CD4-positive, alpha-beta T cell treated with Interleukin-6 at 100 ng/mL for 8 hours (primary cell): ENCODE measurements at places on chromosomes 3 and 15.

- no peak for DNase-seq
Measured at GRCh38 chr3:190585805-190586630, 72.1 kb downstream of the IL1RAP start.

DNA sequence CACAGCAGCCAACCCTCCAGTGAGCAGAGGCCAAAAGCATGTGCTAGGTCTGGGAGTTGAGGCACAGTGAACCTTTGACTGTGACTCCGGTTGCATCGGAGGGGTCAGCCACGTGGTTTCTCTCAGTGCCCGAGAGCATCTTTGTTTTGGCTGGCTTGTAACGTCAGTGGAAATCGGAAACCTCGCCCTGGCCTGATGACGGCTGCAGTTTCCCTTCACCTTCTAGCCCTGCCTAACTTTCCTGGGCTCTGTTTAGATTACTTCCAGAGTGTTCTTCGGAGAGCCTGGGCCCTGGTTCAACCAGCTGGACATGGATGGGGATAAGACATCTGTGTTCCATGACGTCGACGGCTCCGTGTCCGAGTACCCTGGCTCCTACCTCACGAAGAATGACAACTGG lies 56.6 kb downstream of the MESD start:
- DNase-seq, result no peak

DNA sequence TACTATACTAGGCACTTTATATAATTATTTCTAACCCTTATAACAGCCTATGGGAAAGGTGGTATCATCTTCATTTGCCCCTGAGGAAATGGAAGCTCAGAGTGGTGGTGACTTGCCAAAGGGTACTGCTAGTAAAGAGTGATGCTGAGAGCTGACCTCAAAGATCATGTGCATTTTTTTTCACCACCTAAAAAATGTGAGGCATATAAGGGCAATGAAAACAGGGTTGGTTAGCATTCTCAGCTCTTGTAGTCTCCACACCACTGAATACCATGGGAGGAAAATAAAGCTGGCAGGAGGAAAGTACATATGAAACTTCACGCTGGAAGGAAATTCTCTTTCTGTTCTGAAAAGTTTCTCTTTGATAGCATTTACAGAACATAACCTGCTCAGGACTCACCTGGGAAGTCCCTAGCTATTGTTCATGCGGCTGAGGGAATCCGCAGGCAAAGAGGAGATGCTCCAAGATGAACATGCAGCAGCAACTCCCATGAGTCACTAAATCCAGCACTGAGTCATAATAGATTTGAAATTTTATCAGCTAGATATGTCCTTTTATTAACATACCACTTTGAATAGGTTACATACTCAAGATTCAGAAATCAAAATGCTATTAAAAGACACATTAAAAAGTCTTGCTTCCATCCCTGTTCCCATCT lies 17.3 kb downstream of the FAIM start:
- DNase-seq, result no peak

DNA sequence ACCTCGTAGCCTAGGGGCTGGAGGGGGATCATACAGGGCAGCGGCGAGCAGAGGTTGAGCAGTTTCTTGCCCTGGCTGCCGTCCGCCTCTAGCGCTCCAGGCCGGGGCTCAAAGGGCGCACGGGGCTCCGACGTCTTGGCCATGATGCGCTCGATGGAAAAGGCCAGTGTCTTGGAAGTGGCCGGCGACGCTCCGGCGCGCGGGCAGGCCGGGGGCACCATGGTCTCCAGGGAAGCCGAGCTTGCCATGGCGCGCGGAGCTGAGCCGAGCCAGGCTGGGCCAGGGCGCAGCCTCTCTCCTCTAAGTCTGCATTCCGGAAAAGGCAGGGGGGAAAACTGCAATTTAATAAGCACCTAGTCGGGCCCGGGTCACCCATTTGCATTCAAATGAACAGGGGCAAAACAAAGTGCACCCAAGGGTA lies 719 bp downstream of the FEZF2 start:
- no peak for DNase-seq

DNA sequence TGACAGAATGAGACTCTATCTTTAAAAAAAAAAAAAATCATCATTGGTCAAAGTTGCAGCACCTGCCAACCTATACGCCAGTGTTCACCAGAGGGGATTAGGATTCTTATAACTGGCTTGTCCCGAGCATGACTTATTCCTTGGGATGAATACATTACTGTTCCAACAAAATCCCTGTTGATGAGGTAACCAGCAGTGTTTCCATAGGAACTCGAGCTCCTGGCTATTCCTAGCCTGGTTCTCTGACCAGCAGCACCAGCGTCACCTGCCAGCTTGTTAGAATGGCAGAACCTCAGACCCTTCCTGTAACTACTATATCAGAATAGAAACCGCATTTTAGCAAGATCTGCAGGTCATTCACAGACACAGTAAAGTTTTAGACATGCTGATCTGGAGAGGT lies 364.4 kb downstream of the PTPRG start:
- no peak for DNase-seq

DNA sequence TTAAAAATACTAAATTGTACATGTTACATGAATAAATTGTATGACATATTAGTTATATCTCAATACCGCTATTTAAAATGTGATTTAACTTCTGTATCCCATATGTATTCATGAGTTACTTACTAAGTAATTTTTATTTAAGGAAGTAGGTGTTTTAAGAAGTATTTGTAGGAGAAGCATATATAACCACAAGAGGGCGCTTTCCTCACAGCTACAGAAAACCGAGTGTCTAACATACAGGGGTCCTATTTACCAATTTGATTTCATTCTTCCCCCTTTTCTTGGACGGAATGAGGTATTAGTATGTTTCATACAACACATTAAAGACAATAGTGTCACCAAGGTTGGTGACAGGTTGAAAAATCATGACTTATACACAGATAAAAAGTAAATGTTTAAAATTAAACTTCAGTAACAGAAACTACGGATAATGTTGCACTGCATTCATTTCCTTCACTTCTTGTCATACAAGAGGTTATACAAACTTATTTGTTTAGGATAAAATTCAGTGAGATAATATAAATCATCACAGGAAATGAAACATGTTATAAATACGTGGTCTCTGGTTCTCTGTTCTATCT lies 253.6 kb downstream of the MAGI1 start:
- DNase-seq, result no peak

DNA sequence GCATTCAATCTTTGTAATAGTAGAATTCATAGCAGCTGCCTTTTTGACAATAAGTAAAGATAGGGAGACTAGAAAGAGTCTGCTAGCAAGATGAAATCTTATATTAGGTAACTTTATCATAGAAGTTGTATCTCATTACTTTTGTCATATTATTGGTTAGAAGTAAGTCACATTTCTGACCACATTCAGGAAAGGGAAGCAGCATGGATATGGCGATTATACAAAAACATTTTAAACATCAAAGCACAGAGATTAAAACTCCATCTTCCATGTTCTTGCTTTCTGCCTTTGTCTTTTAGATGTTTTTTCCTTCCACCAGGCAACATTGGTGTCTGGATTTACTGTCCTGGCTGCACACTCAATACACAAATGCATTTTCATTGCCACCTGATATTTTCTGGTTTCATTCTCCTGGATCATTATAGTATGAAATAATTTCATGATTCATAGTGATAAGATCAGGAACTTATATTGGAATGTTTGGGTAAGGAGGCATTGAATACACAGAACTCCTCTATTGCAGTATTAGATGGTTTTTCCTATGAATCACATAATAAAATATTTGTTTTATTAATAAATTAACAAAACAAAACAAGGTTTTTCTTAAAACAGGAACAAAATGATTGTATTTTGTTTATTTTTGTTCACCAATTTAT lies 1460.3 kb upstream of the CADM2 start:
- no peak for DNase-seq

DNA sequence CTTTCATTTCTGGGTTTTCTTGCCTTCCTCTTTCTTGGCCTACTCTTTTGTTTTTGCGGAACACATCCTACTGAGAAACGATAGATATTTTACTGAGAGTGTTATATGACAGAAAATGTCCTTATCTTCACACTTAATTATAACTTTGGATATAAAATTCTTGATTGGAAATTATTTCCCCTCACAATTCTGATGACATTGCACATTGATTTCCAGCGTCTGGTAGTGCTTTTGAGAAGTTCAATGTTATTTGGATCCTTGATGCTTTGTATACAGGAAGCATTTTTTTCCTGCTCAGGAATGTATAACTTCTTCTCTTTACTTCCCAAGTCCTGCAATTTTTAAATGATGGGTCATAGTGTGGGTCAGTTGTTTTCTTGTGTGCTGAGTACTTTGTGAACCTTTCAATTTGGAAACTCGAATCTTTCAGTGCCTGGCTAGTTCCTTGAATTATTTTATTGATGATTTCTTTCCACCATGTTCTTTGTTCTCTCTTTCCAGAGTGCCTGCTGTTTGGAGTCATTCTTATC lies 183.9 kb downstream of the PDCD6IP start:
- no peak for DNase-seq

DNA sequence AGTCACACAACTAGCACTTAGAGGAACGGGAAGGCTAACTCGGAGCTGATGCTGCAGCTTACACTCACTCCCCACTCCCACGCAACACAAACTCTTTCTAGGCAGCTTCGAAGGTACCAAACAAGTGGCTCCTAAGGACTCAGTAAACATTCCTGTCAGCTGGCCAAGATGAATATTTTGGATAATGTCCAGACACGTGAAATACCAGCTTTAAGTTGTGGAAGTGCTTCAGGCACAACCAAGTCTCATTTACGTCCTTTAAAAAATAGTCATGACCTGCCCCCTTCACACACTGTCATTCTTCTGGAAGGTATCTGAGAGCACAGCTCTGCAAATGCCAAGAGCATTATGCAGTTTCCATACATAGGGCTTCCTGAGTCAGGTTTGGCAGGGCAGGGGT lies 1005.9 kb upstream of the CFAP20DC start:
- no peak for DNase-seq

DNA sequence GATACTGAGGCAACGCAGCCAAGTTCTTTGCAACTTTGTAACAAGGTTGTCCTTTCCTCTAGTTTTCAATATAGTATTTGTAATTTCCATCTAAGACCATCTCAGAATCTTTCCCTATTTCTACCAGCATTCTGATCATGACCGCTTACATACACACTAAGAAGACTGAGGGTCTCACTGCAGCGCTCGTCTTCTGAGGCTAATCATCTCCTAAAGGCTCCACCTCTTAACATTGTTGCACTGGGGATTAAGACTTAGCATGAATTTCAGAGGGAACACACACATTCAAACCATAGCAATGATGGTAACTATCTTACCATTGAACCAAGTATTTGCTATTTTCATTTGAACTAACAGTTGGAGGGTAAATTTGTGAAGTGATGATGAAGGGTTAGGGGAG lies 463.3 kb upstream of the CCDC54 start:
- DNase-seq, result no peak
